Activated CD4-positive, alpha-beta T cell treated with anti-CD3 and anti-CD28 coated beads, Interleukin-2, amount 50 U/mL, for 16 hours (primary cell): ENCODE measurements at places on chromosomes 12 and 14.

- DNase-seq: no peak
Measured at GRCh38 chr12:131057211-131057721, 103.6 kb downstream of the ADGRD1 start.

GRCh38 chr12:49673446-49674317, 33.5 kb downstream of the FMNL3 start:
- peak; percentile 33 for DNase-seq

GRCh38 chr12:109153821-109154441, 37.5 kb downstream of the ACACB start:
- DNase-seq: no peak

- no peak for DNase-seq
Measured at GRCh38 chr12:113850309-113851056, 115.6 kb downstream of the RBM19 start.

DNA sequence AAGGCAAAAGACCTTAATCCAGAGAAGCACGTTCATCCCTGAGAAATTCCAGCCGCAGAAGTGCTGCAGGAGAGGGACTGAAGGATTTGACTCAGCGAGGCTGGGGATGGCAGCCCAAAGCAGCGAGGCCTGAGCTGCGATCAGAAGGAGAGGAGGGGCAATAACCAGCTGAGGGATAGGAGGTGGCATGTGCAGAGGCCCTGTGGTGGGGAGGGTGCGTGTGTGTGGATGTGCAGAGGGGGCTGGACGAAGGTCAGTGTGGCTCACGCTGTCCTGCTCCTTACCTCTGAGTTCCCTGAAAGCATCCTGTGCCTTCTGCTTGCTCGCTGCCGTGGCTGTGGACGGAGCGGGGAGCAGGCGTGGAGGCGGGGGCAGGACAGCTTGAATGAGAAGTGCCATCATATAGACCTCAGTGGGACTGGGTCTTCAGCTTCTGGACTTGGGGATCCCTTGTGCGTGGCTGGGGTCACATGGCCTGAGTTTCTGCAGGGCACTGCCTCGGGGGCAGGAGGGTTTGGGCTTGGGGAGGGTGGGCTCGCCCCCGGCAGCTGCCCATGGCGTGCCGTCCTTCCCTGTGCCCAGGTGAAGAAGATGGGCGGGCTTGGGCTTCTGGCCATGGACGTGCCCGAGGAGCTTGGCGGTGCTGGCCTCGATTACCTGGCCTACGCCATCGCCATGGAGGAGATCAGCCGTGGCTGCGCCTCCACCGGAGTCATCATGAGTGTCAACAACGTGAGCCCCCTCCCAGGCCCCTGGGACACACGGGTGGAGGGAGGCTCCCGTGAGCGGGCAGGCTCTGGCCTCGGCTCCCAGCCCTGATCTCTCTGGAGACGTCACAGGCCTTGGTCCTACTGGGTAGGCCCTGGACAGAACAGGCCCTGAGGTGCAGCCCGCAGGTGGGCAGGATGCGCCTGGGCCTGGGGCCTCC, 11.0 kb downstream of the ACADS start:
- DNase-seq: no peak

DNA sequence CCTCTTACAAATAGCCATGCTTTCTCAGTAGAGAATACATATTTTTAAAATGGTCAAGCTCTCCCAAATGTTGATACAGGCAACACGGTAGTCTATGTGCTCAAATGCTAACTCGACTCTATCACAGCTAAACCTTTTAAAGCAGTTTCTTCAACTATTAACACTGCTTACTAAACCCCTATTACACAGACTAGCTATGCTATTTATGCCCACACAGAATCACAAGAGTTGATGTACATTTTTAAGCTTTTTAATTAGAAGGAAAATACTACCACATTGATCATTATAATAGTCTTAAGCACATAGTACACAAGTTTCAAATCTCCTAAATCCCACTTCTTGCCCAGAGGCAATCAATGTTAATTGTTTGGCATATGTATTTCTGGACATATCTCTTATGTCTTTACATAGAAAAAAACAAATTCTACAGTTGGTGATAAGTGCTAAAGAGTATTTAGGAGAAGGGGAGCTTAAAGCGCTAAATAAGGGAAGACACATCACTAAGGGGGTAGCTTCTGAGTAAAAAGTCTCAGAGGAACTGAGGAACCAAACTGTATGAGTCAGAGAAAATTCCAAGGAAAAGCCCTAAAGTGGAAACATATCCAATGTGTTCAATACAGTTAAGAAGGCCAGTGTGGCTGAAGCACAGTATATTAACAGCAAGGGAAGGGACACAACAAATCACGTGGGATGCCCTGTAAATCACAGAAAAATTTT, 13.7 kb downstream of the HNRNPC start:
- DNase-seq: no peak

GRCh38 chr12:68271346-68271745, 17.9 kb upstream of the IL22 start:
- no peak for DNase-seq
